ENCODE measurements at places on chromosomes 1 and 21.

GRCh38 chr1:102472520-102472919 is 475.8 kb upstream of the OLFM3 start:
- DNase-seq, result no peak

DNA sequence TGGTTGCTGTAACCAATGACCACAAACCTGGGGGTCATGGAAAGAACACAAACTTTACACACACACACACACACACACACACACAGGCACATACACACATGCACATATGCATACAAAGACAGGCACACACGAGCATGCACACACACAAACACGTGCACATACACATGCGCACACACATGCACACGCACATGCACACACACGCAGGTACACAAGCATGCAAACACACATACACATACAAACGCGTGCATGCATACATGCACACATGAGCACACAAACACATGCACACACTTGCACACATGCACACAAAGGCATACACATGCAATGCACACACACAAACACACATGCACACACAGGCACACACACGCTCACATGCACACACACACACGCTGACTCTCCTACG is 44.0 kb downstream of the UBASH3A start:
- no peak for DNase-seq

- DNase-seq, result peak; percentile 32
These were observed 8.5 kb upstream of the USP1 start for GRCh38 chr1:62428351-62428750.

GRCh38 chr1:107534632-107535031 is 393.8 kb downstream of the NTNG1 start:
- no peak for DNase-seq

DNA sequence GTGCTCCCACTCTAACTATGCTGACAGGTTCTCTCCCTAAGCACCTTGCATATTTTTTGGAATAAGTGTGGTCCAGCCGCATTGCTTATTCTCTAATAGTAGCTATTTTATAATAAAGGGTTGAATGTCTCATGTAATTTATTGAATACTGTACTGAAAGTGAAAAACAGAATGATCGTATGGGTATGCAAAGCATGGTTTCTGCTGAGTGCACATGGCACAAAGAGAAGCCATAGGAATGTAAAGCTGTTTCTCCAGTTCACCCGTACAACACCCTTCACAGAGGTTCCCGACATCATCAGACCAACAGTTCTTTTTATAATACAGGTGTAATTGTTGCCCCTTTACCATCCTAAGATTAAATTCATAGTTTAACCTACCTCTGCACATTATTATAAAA is 8.9 kb upstream of the HAO2 start:
- no peak for DNase-seq

DNA sequence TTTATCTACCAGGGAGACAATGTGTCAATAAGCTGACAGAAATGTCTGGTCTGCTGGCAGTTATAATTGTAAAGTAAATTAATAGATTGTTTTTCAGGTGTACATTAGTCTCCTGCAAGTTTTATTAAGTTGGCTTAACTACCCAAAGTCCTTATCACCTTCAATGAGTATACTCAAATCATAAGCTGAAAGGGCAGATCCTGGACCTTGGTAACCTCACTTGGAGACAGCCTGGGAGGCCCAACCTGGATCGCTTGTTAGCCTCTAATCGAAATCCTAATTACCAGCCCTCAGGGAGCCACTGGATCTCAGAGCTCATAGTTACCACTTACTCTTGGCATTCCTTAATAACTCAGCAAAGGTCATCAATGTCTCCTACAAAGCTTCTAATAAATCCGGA is 49.7 kb downstream of the UCHL5 start:
- DNase-seq, result no peak

DNA sequence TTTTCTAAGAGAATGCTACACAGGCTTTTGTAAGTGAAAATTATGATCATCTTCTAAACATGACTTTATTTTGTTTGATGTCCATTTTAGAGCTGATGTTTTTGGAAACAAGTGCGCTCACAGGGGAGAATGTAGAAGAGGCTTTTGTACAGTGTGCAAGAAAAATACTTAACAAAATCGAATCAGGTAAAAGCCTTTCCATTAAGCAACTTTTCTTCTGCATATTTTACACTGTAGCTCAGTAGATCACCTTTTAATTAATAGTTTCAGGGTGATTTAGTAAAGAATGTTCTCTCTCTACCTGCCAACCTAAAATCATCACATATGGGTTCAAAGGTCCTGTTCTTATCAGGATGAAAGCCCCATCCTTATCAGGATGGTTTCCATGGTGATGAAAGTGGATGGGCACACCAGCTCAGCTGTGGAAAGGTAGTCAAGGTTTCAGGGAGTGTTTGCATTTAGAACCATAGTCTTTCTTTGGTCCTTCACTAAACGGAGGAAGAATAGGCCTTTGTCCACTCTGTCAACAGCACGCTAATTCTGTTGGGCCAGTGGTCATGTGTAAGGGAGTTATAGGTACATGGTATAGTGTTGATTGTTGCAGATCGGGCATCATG is 28.1 kb downstream of the RAB4A start:
- DNase-seq, result no peak

- DNase-seq, result no peak
These were observed 44.9 kb downstream of the HHAT start for GRCh38 chr1:210373628-210373877.

DNA sequence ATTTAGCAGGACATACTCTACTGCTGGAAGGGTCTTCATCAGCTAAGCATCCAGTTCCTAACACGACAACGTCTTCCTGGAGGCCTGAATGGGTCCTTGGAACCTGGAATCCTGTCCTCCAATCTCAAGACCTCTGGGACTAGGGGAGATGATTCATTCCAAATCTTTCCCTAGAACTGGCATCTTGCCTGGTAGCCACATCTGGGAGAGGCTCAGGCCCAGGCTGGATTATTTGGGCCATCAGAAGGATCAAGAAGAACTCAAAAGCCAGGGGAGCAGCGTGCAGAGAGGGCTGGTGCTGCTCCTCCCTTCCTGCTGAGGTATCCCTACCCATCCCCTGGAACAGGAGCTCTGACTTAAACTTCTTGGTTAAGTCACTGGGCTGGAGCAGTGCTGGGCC is 2.8 kb upstream of the PHLDA3 start:
- peak; percentile 21 for DNase-seq

- peak; percentile 20 for DNase-seq
These were observed 913 bp upstream of the S1PR1 start for GRCh38 chr1:101235696-101236515.

- DNase-seq, result no peak
These were observed 147.2 kb downstream of the PEX14 start for GRCh38 chr1:10621906-10622305.

GRCh38 chr1:161013488-161014230 is 7.3 kb downstream of the F11R start:
- DNase-seq, result peak; percentile 84

DNA sequence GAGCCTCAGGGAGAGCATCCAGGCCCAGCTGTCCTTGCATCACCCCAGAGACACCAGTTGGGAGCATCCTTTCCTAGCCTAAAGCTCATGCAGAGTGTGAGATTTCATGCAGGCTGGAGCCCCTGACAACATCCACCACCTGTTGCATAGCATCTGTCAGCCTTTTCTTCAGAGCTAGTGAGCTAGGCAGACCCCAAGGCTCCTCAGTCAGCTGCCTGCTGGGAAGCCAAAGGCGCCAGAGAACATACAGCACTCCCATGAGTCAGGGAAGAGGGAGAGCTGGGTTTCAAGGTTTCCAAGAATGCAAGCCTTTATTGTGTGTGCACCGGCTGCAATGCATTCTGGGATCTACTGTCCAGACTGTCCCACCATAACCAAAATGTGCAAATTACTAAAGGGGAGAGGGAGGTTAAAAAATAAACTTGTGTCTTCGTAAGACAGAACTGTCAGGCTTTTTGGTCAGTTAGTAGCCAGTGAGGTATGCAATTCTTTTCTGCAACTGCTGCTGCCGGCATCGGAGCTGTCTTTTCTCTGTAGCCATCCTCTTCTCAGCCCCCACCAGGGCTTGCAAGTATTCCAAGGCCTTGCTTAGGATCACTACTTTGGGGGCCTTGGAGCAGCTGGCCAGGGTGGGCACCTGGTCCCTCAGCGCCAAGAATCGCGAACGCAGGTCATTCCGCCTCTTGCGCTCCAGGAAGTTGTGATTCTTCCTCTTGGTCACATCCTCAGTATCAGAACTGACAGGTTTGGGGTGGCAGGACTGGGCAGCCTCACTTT is 4.6 kb downstream of the MYCL start:
- no peak for DNase-seq

- DNase-seq, result no peak
These were observed 47.9 kb downstream of the KCNAB2 start for GRCh38 chr1:6093611-6094010.

GRCh38 chr1:244207935-244208244 is 156.8 kb downstream of the ZBTB18 start:
- peak; percentile 19 for DNase-seq

DNA sequence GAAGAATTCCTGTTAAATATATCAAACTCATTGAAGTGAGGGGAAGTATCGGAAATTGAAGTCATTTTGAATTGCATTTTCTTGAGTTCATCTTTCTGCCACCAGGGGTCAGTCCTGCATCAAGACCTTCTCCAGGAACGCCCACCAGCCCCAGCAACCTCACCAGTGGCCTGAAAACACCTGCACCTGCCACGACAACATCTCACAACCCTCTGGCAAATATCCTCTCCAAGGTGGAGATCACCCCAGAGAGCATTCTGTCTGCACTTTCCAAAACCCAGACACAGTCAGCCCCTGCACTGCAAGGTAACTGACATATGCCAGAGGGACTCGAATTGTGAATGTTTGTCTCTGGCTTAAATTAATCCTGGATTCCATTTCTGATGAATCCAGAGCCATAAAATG is 22.8 kb upstream of the TARS2 start:
- peak; percentile 66 for DNase-seq

- peak; percentile 36 for DNase-seq
These were observed 2.2 kb downstream of the NRIP1 start for GRCh38 chr21:15062606-15062965.

- DNase-seq, result no peak
These were observed 18.2 kb downstream of the TRPM2 start for GRCh38 chr21:44371596-44371995.

- DNase-seq, result no peak
These were observed 16.7 kb downstream of the PRDM16 start for GRCh38 chr1:3085721-3086120.

DNA sequence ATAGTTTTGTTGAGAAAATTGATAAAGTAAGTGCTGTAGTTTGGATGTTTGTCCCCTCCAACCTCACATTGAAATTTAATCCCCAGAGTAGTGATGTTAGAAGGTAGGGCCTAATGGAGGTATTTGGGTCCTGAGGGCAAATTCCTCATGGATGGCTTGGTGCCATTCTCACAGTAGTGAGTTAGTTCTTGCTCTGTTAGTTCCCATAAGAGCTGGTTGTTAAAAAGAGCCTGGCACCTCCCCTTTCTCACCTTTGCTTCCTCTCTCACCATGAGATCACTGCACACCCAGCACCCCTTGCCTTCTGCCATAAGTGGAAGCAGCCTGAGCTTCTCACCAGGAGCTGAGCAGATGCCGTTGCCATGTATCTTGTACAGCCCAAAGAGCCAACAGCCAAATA is 354.8 kb upstream of the NFIA start:
- DNase-seq, result peak; percentile 68

DNA sequence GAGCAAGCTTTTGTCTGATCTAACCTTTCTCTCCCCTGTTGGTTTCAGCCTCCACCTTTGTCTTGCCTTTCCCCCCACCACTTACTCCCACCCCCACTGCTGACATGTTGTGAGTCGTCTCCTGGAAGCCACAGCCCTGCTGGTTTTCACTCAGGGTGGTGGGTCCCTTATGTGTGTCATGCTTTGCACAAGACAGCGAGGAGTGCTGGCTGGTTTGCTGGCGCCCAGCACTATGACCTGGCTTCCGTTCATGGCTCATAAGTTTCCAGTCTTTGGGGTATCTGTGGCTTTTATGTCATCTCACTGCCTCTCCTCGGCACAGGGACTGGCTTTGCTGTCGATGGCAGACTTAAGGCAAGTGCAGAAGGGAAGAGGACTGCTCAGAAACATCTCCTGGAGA is 177.7 kb downstream of the KIF26B start:
- DNase-seq, result peak; percentile 86

DNA sequence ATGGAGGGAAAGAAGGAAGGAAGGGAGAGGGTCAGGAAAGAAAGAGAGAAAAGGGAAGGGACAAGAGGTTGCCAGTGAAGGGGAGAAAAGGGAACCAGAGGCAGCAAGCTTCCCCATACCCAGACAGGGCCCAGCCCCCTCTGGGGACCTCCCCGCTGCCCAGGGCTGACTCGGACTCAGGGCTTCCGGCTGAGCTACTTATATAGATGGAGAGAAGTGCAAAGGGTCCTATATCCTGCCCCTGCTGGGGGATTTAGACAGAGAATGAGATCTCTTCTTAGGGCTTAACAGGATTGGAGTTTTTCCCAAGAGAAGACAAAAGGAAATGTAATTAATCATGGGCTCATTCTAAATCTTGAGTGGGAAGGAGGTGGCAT is at the start of gene ETV3L:
TSS of gene ETV3L (minus strand) at position 176 of the 377 bp plus-strand sequence. CDS start 285 bp downstream, outside the sequence.
- DNase-seq, result no peak

GRCh38 chr1:13832100-13832499 is 132.1 kb downstream of the PRDM2 start:
- DNase-seq, result no peak

GRCh38 chr1:78101514-78101913 is 55.7 kb downstream of the GIPC2 start:
- peak; percentile 88 for DNase-seq

DNA sequence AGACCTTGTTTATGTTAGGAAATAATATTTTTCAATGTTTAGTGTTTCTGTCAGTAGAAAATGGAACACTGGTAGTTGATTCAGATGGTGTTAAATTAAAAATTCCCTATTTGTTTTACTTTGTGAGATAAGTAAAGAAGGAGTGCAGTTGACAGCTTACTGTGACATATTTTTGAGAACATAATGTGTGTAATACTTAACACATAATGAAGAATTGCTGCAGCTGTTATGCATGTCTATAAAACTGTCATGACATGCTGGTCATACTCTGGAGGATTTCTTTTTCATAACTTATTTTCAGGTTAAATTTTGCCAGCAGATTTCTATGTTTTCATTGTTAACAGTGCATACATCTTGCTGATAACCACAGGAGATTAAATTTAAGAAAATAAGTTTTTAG is 296.1 kb downstream of the CTH start:
- DNase-seq, result no peak

DNA sequence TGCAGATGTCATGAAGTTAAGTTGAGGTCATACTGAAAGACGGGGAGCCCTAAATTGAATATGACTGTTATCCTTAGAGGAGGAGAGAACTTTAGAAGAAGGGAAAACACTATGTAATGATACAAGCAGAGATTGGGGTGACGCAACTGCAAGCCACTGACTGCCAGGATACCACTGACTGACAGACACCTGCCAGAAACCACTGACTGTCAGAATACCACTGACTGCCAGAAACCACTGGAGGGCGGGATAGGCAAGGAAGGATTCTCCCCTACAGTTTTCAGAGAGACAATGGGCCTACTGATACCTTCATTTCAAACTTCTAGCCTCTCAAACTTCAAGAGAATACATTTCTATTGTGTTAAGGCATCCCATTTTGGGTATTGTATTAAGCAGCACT is 388.7 kb downstream of the USH2A start:
- DNase-seq, result peak; percentile 59

Measured in kidney tubule cell (primary cell).